ENCODE measurements at places on chromosomes 2 and 18.

GRCh38 chr18:21444465-21445212, 155.9 kb downstream of the ESCO1 start:
- no peak for DNase-seq

- no peak for DNase-seq
Observed at GRCh38 chr2:15894481-15895144, 45.7 kb upstream of the MYCN start.

DNA sequence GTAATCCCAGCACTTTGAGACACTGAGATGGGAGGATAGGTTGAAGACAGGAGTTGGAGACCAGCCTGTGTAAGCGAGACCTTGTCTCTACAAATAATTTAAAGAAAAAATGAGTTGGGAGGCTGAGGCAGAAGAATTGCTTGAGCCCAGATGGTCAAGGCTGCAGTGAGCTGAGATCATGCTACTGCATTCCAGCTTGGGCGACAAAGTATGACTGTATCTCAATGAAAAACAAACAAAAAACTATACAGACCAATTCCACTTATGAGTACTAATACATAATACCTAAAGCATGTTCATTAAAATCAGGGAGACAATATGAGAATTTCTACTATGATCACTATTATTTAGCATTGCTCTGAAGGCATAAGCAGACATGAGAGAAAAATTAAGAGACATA, 12.6 kb downstream of the RNF149 start:
- no peak for DNase-seq

- no peak for DNase-seq
Observed at GRCh38 chr2:111669928-111670695, 213.9 kb downstream of the ANAPC1 start.

DNA sequence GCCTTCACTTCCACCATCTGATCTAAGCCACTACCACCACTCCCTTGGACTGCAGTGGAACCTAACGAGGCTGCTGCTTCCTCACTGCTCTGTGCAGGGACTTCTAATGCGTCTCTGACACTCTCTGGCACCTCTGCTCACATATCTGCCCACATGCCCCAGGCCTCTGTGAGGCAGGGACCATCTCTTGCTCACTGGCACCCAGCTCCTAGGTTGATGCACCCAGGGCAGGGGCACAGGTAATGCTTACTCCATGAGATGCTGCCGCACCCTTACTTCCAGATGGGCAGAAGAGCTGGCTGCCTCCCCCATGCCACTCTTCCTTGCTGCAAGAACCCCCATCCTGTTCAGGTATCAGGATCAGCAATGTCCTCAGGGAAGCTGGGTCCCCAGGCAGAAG, 294.0 kb upstream of the HS6ST1 start:
- DNase-seq = no peak

- no peak for DNase-seq
Observed at GRCh38 chr2:143792602-143793001, 663.4 kb downstream of the ARHGAP15 start.

- no peak for DNase-seq
Observed at GRCh38 chr18:3345452-3345851, 83.5 kb downstream of the MYL12B start.

DNA sequence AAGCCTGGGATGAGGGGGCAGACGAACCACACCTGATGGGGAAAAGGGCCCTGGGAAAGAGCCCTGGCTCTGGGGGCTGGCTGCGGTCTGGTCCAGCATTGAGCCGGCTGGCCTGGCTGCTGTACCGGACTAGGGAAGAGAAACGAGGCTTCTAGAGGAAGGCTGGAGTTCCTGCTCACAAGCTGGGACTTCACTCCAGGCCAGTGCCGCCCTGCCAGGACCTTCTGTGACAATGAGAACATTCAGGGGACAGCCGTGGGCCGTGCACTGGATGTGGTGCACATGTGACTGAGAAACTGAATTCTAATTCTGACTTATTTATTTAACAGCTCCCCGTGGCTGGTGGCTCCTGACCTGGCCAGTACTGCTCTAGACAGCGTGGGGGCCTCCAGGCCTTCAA, 269.3 kb downstream of the HDAC4 start:
- DNase-seq = no peak

DNA sequence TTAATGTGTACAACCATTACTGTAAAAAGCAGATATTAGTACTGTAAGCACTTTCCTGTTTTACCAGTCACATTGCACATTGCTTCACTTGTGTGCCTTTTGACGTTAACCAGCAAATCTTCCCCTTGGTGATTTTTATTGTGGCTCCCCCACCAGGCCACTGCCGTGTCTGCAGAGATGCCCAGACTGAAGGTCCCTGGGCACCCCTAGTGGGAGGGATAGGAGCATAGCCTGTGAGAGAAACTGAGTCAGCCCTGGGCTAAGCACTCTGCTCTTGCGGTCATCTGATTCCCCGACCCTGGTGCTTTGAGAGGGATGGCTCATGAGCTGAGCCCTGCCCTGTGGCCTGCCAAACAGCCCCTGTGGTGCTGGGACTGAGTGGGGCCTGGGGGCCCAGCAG, 73.4 kb downstream of the INPP4A start:
- no peak for DNase-seq

DNA sequence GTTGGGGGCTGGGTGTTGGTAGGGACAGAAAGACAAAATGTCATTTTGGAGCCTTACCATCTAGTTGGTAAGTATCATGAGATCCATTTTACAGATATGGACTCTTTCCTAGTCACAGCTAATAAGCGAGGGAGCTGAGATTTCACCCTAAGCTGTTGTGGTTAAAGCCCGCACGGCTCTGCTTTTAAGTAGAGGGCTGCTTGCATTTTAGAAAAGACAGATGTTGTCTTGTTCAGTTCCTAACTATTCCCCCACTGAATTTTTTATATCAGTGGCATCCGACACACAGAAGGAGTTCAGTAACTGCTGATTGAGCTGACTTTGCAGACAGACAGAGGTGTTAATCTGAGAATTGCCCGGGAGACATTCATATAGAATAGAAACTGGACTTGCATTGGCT, 3.7 kb downstream of the QPCT start:
- no peak for DNase-seq

DNA sequence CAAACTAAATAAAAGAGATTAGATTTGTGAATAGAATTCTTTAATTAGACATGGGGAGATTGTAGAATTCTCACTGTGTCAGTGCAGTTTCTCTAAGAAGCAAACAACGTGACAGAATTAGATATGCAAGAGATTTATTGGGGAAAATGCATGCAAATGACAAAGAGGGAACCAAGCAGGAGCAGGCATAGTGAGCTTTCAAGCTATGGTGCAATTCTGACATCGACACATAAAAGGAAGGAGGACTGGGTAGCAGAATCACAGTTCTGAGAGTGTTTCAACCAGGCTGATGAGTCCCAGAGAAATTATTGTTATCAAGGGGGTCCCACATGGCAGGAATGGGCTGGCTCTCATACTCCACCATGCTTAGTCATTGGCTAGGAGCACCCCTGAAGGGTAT, 338.4 kb downstream of the FIGN start:
- no peak for DNase-seq

DNA sequence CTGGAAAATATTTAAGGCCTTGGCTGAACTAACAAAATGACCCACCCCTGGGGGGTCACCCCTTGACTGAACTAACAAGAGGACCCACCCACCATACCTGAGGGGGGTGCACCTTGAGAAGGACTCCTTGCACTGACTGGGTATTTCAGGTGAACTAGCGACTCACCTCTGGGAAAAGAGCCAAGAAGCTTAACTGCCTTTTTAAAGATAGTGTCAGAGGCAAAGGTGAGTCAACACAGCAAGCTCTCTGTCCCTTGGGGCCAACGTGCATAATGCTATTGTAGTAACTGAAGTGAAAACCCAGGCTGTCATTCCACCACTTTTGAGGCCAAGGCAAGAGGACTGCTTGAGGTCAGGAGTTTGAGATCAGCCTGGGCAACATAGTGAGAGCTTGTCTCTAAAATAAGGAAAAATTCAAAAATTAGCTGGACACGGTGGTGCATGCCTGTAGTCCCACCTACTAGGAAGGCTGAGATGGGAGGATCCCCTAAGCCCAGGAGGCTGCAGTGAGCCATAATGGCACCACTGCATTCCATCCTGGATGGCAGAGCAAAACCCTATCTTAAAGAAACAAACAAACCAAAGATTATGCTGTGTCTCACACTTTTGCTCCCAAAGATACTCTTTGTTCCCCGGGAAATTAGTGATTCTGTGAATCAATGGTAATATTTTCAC, 36.4 kb upstream of the ZCCHC2 start:
- no peak for DNase-seq

DNA sequence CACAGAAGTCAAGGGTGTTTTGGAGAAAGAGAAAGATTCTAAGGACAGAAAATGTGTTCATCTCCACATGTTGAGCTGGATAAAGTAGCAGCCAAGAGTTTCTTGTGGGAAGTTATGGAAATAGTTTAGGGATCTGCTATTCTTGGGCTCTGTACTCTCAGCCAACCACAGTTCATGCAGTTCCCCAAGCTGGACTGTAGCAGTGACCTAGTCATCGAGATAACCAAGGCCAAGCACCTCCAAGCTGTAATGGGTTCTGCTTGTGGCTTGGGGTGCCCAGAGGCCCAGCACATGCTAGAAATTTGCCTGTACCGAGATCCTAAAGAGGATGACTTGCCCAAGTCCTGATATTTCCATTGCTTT, 91.9 kb upstream of the RASGRP3 start:
- DNase-seq = no peak

DNA sequence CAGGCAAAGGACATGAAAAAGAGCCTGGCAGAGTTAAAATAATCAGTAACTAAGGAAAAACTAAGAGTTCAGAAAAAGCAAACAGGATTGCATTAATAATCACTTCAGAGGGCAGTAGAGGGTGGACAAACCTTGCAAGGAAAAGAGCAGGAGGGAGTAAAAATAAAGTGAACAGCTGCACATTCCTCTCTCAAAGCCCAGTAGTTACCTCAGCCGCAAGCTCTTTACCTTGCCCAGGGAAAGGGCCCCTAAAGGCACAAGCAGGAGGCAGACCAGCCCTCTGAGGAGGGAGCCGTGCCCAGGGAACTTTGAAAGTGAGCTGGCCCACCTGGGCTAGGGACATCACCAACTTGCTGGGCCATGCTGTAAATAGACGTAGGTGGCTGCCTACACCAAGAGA, 196.9 kb downstream of the C1D start:
- DNase-seq = no peak

GRCh38 chr2:221914334-221914880, 342.3 kb upstream of the EPHA4 start:
- DNase-seq = no peak

GRCh38 chr18:25033747-25034471, 318.1 kb downstream of the ZNF521 start:
- no peak for DNase-seq

DNA sequence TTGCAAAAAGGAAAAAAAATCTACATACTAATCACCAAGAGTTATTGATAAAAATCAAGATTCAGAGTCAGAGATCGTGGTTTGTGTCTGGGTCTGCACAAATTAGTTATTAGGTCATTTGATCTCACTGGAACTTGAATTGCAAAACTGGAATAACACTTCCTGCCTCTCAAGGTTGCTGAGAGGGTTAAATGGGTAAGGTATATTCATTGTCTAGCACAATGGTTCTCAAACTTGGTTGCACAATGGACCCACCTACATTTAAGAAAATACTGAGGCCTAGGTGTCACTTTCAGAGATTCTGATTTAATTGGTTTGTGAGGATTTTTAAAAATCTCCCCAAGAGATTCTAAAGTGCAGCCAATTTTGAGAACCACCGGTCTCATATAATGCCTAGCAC, 84.8 kb downstream of the COBLL1 start:
- DNase-seq = no peak

GRCh38 chr18:69491576-69491975, 90.9 kb downstream of the DOK6 start:
- DNase-seq = no peak

GRCh38 chr2:9473985-9474360, 378 bp upstream of the IAH1 start:
- no peak for DNase-seq

GRCh38 chr2:103367877-103368276, 606.0 kb downstream of the TMEM182 start:
- DNase-seq = no peak

- DNase-seq = no peak
Observed at GRCh38 chr2:117771969-117772630, 42.4 kb upstream of the DDX18 start.

- no peak for DNase-seq
Observed at GRCh38 chr2:46074501-46074900, 222.7 kb upstream of the EPAS1 start.

DNA sequence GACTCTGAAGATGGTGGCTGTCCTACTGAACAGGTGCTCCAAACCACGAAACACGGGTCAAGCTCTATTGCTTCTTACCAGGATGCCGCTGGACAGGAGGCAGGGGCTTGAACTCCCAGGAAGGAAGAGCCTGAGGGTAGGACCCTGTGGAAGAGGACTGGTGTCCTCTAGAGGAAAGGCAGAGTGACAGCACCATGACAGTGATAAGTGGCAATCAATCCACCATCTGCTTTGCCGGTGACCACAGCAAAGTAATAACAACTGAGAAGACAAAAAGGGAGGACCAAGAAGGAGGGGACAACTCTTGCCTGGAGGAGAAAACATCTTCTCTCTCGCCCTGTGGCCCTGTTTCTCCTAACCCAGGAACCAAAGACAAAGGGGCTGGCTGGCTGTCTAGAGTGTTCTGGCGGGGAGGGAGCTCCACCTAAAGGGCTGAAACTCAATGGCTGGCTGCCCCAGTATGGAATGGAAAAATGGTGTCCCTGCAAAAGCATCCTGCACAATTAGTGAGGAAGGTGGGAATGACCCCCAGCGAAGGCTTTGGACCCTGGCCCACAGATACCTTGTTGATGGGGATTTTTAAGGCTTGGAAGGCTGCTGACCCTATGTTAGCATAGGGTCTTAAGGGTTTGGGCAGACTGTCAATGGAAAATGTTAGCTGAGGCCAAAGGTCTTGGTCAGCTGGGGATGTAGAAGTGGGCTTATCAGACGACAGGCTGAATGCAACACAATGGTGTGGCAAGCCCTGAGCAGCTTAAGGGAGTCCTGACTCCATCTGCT, 35.4 kb downstream of the PROC start:
- no peak for DNase-seq

- DNase-seq = no peak
Observed at GRCh38 chr2:143410082-143410897, 281.1 kb downstream of the ARHGAP15 start.

- no peak for DNase-seq
Observed at GRCh38 chr2:205675861-205676516, 6.3 kb upstream of the NRP2 start.

DNA sequence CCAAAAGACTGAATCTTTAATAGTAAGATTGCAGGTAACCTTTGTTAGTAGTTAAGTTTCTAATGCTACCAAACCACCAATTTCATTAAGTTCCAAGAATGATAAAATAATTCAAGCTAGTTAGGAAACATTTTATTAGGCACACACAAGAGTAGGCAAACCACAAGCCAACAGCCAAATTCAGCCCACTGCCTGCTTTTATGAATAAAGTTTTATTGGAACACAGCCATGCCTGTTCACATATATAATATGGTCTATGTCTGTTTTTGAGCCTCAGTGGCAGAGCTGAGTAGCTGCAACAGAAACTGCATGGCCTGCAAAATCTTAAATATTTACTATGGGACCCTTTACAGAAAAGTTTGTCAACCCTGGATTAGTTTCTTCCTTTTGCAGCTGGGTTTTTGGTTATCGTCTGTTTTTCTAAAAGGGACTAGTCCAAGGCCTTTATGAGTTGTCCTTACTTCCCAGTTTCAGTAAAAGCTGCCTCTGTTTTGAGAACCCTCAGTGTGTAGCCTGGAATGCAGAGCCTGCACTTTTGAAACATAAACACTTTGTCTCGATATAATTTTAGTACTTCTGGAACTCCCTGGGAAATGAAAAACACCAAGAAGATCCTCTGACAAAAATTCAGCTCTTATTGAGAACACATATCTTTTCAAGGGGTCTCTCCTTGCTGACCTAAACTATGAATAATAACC, 39.1 kb downstream of the FRZB start:
- no peak for DNase-seq

All from cortex of kidney (tissue), 1 donor.